ENCODE measurements at places on chromosomes 7 and 10. TPM values are rescaled to one million over a fixed set of nuclear protein-coding genes. Genes with fewer than 3 reads are reported as not detected.

The CYP2E1 gene
- total RNA-seq = 4.7 TPM

The CPA4 gene
- total RNA-seq = 0.43 TPM

The SFRP5 gene
- total RNA-seq = 584 TPM

DNA sequence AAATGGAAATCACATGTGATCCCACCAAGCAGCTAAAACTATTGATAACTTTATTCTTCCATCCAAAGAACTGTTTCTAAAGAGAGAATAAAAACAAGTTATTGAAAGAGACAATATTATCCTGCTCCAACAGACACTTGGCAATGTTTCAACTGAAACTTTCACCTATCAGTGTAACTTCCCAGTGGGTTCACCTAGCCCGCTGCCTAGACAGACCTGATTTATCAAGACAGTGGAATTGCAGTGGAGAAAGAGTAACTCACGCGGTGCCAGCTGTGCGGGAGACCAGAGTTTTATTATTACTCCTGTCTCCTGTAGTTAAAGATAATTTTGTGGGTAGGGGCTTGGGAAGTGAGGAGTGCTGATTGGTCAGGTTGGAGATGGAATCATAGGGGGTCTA lies 199.8 kb downstream of the AHR start:
- no peak for DNase-seq
